ENCODE measurements at places on chromosomes 16 and 17.

GRCh38 chr17:52170963-52171572, 12.6 kb upstream of the CA10 start:
- no peak for DNase-seq

DNA sequence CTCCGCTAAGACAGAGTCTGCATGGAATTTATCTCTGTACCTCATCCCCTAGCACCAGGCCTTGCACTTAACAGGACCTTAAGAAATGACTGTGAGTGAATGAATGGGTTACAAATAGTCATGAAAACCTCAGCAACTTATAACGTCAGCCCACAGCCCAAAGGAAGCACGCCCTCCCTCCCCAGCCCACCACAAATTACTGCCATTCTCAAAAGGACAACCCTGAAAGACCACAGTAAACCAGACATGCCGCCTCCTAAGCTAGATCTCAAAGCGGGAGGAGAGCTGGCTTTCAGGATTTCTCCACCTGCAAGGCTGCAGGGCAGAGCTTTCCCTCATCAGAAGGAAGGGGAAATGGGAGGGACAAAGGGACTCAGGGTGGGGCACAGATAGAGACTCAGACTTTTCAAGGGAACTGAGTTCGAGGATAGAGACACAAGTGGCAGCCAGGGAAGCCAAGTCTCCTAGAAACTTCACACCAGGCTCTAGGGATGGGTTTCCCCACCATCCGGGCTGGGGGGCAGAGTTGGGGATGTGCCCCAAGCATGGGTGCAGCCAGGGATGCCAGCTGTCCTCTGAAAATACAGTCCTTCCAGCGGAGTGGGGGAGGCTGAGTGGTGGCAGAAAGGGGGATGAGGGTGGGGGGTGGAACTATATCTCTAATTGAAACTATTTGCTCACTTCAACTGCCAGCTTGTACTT, 56.7 kb downstream of the PLXDC1 start:
- DNase-seq: no peak

GRCh38 chr17:7060165-7060891, 16.4 kb upstream of the SLC16A11 start:
- peak; percentile 28 for DNase-seq

GRCh38 chr17:80832266-80832676, 159.4 kb upstream of the CHMP6 start:
- DNase-seq: no peak

DNA sequence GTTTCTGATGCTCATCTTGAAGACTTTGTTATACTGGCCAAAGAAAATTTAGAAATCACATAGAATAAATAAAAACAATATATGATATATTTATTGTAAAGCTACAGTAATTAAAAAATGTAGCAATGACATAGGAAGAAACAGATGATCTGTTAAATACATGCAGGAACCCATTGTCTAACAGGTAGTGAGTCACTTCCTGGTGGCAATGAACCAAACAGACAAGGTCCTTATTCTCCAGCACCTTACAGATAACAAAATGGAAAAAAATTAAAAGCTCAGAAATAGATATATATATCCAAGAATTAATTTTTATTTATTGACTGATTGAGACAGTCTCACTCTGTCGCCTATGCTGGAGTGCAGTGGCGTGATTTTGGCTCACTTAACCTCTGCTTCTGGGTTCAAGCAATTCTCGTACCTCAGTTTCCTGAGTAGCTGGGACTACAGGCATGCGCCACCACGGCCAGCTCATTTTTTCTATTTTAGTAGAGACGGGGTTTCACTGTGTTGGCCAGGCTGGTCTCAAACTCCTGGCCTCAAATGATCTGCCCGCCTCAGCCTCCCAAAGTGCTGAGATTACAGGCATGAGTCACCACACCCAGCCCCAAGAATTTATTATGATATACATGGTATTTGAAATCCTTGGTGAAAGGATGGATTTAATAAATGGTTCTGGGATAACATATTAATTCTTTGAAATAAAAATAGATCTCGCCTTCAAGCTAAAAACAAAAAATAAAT, 7.5 kb downstream of the NETO2 start:
- no peak for DNase-seq

GRCh38 chr16:50040018-50040417, 15.0 kb downstream of the CNEP1R1 start:
- DNase-seq: no peak

GRCh38 chr17:33383488-33384023, 90.5 kb upstream of the ASIC2 start:
- no peak for DNase-seq

DNA sequence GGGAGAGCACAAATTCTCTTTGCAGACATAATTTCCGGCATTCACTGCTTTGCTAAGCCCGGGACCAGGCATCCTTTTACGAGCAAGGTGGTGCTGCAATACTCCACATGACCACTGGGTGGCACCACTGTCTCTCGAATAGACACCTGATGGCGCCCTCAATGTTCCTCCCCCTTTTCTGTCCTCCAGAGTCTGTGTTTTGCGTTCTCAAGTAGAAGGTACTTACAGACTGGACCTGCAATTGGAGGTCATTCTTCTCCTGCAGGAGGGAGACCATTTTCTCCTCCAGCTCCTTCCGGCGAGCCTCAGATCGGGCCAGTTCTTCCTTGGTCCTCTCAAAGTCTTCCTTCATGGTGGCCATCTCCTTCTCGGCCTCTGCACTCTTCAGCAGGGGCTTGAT, 45.2 kb downstream of the MYH13 start:
- DNase-seq: peak; percentile 46

GRCh38 chr17:61394630-61395408, 4.8 kb upstream of the TBX2 start:
- DNase-seq: no peak

DNA sequence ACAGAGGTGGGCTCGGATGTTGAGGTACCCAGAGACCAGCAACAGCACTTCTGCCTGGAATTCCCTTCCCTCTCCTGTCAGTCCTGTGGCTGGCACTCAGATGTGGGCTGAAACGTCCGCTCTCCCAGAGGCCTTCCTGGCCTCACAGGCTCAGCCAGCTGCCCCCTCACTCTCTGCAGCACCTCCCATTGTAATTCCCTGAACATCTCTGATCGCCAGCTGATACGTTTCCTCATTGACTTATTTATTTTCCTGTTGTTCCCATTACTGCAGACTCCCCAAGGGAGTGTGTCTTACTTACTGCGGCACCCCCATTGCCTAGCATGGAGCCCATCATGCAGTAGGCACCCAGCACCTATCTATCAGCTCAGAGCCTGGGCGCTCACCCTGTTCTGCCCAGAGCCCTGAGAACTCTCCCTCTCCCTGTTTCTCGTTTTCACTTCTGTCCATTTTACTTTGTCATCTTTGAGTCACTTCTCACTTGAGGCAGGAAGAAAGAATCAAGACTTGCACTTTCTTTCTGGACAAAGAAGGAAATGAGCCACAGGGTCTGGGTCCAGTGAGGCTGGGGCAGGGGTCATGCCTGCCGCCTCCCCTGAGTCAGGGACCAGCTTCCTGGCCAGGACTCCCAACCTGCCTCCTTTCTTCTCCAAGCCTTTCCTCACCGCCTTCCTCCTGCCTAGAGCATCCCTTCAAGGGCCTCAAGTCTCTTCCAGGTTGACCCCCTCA, 10.2 kb downstream of the CDH5 start:
- no peak for DNase-seq

- no peak for DNase-seq
Measured at GRCh38 chr17:18111330-18111971, 2.9 kb downstream of the MYO15A start.
